SK-N-SH (cell line): ENCODE measurements at places on chromosomes 6 and 20. TPM values are rescaled to one million over a fixed set of nuclear protein-coding genes. Genes with fewer than 3 reads are reported as not detected.

The CEP57L1 gene
- 7.3 and 8.3 TPM in 2 replicates for polyA plus RNA-seq

The PGC gene
- polyA plus RNA-seq = not detected in 2 replicates

The NXT1 gene
- 28.2 TPM in 2 replicates for polyA plus RNA-seq

The ADGRF4 gene
- not detected in 2 replicates for polyA plus RNA-seq

The LRRN4 gene
- 0.05 TPM in 1 of 2 replicates, not detected in the other for polyA plus RNA-seq

The CCHCR1 gene
- polyA plus RNA-seq = 15.5 and 18.7 TPM in 2 replicates

DNA sequence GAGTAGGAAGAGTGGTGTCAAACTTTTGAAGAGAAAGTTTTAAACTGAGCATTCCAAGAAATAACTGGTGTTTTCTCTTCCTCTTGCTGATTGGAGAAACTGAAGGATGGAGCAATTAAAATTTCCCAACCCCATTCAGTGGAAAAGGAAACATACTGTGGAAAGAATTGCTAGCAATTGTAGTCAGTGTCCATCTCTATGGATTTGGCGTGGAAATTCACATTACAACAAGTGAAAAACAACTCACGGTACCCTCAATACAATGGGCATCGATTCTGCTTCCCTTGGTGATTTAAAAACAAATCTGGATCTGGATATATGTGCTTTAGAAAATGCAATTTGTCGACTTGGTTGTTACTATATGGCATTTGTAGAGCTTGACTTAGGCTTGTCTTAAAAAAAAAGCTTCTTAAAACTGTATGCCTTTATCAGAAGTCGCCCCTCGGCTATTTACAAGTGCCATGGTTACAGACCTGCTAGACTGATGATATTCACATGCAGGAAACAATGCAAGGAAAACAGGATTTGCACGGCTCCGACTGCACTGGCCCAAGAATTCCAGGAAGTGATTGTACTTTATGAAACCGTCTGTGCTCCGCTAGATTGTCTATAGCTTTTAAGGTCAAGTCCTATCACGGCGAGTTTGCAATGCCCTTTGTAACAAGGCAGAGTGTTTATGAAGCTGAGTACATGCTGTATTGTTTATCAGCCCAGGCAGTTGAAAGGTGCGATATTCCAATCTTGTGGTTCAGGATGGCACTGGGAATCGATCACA is 131.7 kb upstream of the PHACTR1 start:
- H3K27me3 ChIP-seq = no peaks in the 10 kb centered on the region
- H3K4me1 ChIP-seq = peaks cover 6% of the 10 kb centered on the region; the same call in 1 of the 2 replicates
- no peaks in the 10 kb centered on the region for H3K36me3 ChIP-seq
- no peak overlapping the region for H3K4me3 ChIP-seq
- no peak for DNase-seq
- no peak overlapping the region for H3K27ac ChIP-seq

- DNase-seq = no peak
- no peak overlapping the region for H3K4me3 ChIP-seq
- no peaks in the 10 kb centered on the region for H3K36me3 ChIP-seq
- no peak overlapping the region for H3K27ac ChIP-seq
- no peaks in the 10 kb centered on the region for H3K27me3 ChIP-seq
Observed at GRCh38 chr20:52454660-52455059, 263.1 kb upstream of the ZFP64 start.

- DNase-seq = no peak
- H3K27ac ChIP-seq = no peak overlapping the region
- no peaks in the 10 kb centered on the region for H3K27me3 ChIP-seq
- no peaks in the 10 kb centered on the region for H3K4me1 ChIP-seq
Observed at GRCh38 chr20:36709126-36709525, 36.8 kb downstream of the NDRG3 start.

- no peak overlapping the region for H3K4me3 ChIP-seq
- H3K36me3 ChIP-seq = no peaks in the 10 kb centered on the region
- DNase-seq = no peak
Observed at GRCh38 chr6:116963972-116964371, 86.9 kb downstream of the RFX6 start.

DNA sequence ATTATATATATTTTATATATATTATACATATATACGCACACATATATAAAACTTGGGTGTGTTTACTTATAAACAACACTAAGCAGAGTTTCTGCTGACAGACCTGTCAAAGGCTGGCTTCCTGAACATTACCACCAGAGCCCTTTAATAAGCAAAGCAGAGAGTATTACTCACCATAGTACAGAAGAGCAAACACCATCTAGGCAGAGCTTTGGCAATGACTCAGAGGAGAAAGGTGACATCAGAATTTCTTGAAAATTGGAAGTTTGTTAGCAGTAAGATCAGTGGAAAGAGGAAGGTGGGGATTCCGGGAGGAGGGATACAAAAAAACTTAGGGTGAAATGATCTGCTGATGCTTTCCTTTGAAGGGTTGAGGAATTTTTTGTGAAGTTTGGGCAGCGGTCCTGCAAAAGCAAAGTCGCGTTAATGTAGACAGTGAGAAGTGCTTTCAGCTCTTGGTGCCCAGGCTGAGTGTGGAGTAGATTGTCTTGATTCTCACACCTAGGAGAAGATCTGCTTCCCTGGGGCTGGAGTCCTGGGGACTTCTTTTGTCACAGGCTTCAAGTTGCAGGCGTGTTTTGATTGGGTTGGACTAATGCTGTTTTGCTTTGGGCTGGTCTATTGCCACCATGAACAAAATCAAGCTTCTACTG is 109.6 kb upstream of the BACH2 start:
- H3K36me3 ChIP-seq = no peaks in the 10 kb centered on the region
- H3K4me3 ChIP-seq = no peak overlapping the region
- H3K4me1 ChIP-seq = no peaks in the 10 kb centered on the region
- no peak for DNase-seq

DNA sequence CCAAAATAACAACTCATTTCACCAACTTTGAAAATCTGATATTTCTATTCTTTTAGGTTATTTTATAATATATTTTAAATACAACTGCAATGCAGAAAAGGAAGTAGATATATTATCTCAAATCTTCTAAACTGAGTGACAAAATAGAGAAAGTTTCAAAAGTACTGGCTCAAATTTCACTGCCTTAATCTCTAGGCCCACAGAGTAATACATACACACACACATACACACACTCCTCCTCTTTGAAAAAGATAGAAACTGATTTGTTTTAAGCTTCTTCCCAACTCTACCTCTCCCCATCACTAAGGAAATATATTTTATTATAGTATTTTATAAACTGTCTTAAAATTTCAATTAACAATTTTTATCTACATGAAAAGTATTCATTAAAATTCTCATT is 36.2 kb downstream of the ARHGAP18 start:
- H3K4me3 ChIP-seq = no peak overlapping the region
- no peak for DNase-seq
- peak overlapping the region; percentile 99 for H3K27ac ChIP-seq
- H3K4me1 ChIP-seq = peaks cover 50% of the 10 kb centered on the region
- peaks cover 34% of the 10 kb centered on the region for H3K36me3 ChIP-seq

DNA sequence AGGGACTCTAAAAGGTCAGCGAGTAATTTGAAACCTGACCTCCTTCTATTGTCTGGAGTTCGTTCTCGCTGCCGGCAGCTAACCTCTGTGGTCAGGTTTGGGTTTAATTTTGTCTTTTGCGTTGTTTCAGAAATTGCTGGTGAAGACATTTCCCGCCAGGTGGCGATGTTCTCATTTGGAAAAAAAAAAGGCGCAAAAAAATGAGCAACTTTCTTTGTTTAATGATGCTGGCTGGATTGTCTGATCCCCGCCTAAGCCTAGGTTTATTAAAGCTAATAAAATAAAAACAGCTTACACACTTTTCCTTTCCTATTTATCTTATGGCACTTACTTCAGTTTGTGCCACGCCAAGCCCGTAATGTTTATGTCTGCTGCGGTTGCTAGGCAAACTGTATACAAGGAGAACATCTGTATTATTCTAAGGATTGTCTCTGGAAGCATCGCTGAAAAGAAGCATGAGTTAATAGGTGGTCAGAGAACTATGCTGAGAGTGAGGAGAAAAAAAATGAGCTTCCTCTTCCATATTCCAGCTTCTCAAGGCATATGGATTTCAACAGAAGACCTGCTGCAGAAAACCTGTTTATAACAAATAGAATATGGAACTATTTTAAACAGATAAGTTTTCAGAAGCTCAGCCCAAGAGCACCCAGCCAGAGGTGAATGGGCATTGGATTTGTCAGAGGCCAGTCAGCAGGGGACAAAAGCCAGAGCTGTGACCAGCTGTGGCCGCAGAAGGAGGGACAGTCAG is 205.7 kb downstream of the DOK5 start:
- no peaks in the 10 kb centered on the region for H3K27me3 ChIP-seq
- H3K36me3 ChIP-seq = no peaks in the 10 kb centered on the region
- no peak overlapping the region for H3K4me3 ChIP-seq
- no peaks in the 10 kb centered on the region for H3K4me1 ChIP-seq

- H3K27me3 ChIP-seq = peaks cover 38% of the 10 kb centered on the region
- peak overlapping the region; percentile 63 for H3K4me3 ChIP-seq
- no peak overlapping the region for H3K27ac ChIP-seq
- no peaks in the 10 kb centered on the region; the same call in 1 of the 2 replicates for H3K36me3 ChIP-seq
- peak; percentile 63 for DNase-seq
Observed at GRCh38 chr6:50816115-50816675, 2.5 kb upstream of the TFAP2B start.

DNA sequence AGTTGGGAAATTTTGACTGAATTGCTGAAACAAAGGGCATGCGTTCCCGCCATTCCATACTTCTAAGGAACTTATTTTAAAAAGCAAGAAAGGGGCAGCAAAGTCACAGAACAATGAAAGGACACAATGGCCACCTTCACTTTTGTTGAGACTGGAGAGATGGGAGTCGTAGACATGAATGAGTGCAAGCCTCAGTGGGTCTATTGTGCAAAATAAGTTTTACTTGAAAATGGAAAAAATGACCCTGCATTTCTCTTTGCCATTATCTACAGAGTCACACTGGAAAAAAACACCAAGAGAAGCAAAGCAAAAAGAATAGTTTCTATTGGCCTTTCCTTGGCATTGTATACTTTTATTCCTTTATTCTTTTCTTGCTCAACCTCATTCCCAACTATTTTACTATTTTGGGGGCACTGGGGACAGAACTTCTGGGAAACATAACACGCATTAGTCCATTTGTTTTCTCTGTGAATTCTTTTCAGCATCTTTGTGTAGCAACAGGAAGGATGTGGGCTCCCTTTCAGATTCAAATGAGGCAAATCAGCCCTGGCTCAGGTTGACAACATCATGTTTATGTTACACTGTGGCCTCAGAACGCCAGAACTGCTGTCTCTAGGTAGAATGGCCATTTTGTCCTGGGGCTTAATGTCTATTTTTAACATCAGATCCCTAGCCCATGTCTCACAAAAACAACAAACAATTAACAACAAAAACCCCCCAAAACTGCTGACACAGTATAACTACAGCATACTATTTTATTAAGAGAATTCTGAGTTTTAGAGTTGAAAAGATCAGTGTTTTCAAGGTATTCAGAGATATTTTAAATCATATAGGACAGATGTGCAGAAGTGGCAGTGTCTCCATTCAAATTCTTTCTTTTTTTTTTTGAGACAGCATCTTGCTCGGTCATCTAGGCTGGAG is 122.2 kb downstream of the FYN start:
- no peaks in the 10 kb centered on the region for H3K27me3 ChIP-seq
- no peak overlapping the region for H3K27ac ChIP-seq
- no peaks in the 10 kb centered on the region for H3K36me3 ChIP-seq
- no peak overlapping the region for H3K4me3 ChIP-seq
- H3K4me1 ChIP-seq = no peaks in the 10 kb centered on the region

DNA sequence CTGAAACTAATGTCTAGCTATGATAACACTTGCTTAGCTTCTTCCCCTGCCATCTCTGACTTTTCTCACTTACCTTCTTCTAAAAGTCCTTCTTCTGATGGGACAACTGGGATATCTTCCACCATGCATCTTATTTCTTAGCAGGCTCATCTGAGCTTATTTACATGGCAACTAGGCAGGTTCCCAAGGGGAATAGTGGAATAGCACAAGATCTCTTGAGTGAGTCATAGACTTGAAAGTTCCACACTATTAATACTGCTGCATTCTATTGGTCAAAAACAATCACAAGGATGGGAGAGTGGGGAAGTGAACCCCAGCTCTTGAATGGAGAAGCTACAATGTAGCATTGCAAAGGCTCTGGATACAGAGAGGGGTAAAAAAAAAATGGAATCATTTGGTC is 142.1 kb downstream of the HAO1 start:
- H3K27me3 ChIP-seq = no peaks in the 10 kb centered on the region
- H3K27ac ChIP-seq = no peak overlapping the region
- no peaks in the 10 kb centered on the region for H3K36me3 ChIP-seq
- no peaks in the 10 kb centered on the region for H3K4me1 ChIP-seq
- DNase-seq = no peak
- no peak overlapping the region for H3K4me3 ChIP-seq

DNA sequence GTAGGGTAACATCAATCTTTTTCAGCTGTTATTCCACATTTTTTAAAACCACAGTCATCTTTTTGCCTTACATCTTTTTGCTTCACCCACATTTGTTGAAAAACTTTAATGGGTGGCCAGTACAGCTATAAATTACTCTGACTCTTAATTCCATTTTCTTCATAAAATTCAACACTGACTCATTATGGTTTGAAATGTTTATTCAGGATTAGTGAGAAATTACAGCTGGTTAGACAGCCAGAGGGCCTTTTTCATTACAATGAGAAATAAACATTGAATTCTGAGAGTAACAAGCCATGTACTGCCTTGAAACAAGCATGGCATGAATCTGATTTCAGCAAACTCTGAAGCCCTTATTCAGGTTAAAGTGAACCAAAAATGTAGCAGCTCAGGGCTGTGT is 19.5 kb downstream of the NDUFAF4 start:
- H3K36me3 ChIP-seq = no peaks in the 10 kb centered on the region
- H3K27me3 ChIP-seq = no peaks in the 10 kb centered on the region
- no peaks in the 10 kb centered on the region; the same call in 1 of the 2 replicates for H3K4me1 ChIP-seq
- no peak for DNase-seq
- no peak overlapping the region for H3K4me3 ChIP-seq

- no peak overlapping the region for H3K4me3 ChIP-seq
- no peaks in the 10 kb centered on the region for H3K4me1 ChIP-seq
- H3K27me3 ChIP-seq = no peaks in the 10 kb centered on the region
- no peak overlapping the region for H3K27ac ChIP-seq
- no peaks in the 10 kb centered on the region for H3K36me3 ChIP-seq
- no peak for DNase-seq
Observed at GRCh38 chr20:6519556-6519955, 247.9 kb upstream of the BMP2 start.

GRCh38 chr6:36539814-36540568 is 7.3 kb downstream of the STK38 start:
- H3K27ac ChIP-seq = no peak overlapping the region
- peaks cover 17% of the 10 kb centered on the region for H3K4me1 ChIP-seq
- peaks cover 53% of the 10 kb centered on the region for H3K36me3 ChIP-seq
- H3K27me3 ChIP-seq = no peaks in the 10 kb centered on the region

GRCh38 chr6:32118782-32119628 is 9.0 kb downstream of the ATF6B start:
- H3K27me3 ChIP-seq = no peaks in the 10 kb centered on the region
- H3K4me1 ChIP-seq = peaks cover 1% of the 10 kb centered on the region; the same call in 1 of the 2 replicates
- H3K4me3 ChIP-seq = no peak overlapping the region
- DNase-seq = peak; percentile 83
- H3K36me3 ChIP-seq = peaks cover 23% of the 10 kb centered on the region
- 0 out of 2 replicates have a peak overlapping the region, but pooled peaks have one; percentile 14 for H3K27ac ChIP-seq
